ENCODE measurements at places on chromosomes 7 and 10.

- DNase-seq, result no peak
Observed at GRCh38 chr7:105461518-105461917, 60.6 kb downstream of the PUS7 start.

GRCh38 chr10:31304291-31304970 is 14.6 kb upstream of the ZEB1 start:
- no peak for DNase-seq

GRCh38 chr7:79478386-79478785 is 24.9 kb upstream of the MAGI2 start:
- no peak for DNase-seq

DNA sequence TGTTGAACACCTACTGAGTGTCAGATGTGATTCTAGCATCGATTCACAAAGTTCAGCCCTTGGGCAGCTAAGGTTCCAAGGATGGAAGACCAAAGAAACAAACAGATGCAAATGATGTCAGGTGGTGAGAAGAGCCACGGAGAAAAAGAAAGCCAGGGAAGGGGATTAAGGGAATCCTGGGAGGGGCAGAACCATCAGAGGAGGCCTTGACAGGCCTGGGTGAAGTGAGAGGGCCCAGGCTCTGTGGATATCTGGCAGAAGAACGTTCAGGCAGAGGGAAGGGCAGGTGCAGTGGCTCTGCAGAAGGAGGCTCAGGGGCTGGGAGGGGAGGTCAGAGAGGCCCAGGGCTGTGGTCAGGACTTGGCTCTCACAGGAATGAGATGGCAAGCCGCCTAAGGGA is 90.4 kb downstream of the C10orf105 start:
- no peak for DNase-seq

DNA sequence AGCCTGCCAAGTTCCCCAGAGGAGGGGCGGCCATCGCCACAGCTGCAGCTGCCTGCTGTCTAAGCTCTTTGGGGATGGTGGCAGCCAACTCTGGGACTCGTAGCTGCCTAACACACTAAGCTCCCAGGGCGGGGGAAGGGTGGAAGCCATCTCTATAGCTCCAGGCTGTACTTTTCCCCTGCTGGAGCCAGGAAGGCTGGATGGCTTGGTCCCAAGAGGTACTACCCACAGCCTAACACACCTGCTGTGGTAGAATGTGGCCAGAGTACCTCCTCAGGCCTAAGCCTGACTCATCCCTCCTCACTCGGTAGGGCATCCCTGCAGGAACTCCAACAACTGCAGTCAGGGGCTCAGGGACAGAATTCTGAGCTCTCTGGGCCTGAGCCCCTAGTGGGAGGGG is 151.7 kb upstream of the TAC1 start:
- no peak for DNase-seq

GRCh38 chr10:37734971-37735370 is 122.4 kb downstream of the ZNF248 start:
- DNase-seq, result no peak

DNA sequence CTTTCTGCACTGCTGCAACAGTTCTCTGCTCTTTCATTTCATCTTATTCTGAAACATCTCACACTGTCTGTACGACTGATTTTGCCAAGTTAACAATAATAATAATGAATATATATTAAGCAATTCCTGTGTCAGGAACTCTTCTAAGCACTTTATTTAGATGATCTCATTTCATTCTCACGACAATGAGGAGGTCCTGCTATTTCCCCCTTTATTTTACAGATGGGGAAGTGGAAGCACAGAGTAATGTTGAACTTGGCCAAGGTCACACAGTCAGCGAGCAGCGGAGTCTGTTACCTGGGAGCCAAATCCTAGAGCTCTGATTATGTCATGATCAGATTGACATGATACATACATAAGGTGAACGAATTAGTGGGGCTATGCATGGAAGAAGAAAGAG is 5.8 kb downstream of the MRC1 start:
- DNase-seq, result no peak

- no peak for DNase-seq
Observed at GRCh38 chr10:133079836-133080682, 7.7 kb upstream of the ADGRA1 start.

DNA sequence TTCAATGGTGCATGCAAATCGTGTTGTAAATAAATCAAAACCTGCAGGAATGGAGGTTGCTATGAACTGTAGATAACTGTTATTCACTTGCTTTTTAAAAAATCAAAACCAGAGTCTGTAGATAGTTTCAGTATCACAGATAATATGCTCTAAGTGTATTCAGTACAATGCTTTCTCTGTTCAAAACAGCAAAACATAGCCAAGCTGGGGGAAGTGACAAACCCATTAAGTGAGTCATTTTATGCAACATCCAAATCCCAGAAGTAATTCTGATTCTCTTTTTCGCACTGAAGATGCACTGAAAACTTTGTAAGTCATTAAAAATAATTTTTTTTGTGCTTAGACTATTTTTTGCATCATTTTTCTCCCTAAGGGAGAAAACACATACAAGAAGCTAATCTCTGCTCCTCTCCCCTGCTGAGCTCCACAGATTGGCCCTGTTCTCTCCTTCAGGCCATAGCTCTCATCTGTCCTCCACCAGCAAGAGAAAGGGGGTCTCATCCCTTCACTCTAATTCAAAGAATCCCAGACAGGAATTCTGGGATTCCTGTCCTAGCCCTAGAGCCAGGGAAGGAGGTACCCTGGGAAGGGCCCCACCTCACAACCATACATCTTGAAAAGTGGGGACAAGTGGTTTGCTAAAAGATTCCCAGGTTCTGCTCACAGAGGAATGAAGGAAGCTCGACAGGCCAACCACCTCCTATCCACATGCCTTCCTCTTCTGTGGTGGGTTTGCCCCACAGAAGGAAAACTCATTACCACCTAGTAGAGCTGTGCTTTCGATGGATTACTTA is 4.9 kb downstream of the PRTFDC1 start:
- no peak for DNase-seq

DNA sequence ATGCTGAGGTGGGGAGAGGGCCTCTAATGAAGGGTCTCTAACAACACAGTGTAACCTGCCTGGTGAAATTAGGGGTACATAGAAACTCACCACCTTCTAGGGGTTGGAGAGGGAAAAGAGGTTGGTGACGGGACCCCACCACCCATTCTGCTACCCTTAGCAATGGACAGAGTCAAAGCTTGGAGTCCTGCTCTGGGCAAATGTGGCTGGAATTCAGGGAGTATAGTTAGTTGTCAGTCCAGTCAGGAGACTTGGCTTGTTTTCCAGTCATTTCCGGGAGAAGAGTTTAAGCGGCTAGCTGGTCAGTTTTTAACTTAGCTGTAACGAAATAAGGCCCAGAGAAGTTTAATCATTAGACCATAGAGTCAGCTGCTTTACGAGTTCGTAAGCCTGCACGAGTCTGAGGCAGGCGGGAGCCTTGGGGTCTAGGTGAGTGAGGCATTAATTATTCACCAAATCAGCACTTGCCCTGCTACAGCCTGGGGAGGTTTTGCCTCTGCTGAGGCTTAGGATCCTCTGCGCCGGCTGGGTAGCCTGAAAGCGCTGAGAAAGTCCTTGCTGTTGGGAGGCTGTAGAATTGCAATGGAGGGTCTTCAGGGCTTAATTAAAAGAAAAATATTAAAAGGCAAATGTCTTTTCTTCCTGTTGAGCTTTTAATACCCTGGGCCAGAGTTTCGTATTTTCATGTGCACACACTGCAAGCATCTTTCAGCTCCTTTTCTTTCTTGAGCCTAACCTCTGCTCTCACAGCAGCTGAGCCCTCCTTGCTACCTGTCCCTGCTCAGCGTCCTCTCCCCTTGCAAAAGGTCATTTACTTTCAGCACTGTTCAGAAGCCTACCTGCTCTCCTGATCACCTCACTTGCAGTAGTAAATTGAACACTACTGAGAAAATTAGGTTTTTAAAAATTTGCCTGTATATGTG is 1.5 kb upstream of the LAMB1 start:
- no peak for DNase-seq

GRCh38 chr10:13308096-13308495 is 8.2 kb upstream of the PHYH start:
- DNase-seq, result no peak

DNA sequence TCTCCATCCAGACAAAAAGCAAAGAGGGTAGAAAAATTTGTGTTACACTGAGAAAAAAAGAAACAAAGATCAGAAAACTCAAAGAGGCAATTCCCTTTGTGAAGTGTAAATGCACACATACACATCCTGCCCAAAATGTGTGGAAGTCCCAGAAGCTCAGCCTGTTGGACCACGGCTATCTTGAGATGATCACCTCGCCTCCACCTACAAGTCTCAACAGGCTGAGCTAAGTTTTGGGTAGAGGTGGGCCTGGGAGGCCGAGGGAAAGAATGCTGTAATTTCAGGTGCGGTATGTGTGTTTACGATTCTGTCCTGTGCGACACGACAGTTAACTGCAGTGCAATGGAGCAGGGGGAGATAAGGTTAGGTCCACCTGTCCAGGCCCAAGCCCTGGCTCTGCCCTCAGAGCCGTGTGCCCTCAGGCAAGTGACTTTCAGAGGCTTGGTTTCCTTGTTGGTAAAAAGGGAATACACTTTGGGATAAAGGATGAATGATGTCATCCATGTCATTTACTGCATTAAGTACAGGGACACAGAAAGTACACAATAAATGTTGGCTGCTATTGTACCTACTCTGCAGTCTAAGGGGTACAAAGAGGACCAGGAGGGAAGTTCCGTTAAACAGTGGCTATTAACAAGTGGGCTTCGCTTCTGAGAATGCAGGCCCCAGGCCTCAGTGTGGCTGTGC is 67.3 kb downstream of the AFAP1L2 start:
- no peak for DNase-seq

DNA sequence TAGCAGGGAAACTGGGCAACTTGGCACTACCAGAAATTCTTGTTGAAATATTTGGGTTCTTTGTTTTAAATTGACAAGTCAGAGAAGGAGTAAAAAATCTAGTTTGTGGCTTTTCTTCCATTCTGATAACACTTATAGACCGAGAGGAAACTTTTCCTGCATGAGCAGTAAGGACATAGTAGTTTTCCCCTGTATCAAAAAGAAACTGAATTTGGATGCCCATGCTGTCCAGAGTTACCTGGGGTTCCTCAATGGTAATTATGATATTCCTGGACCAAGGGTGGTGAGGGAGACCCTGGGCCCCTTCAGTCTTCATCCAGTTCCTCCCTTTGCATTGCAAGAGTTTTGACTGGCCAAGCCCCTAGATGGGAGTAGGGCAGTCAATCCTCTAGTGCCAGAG is 19.9 kb upstream of the STEAP2 start:
- DNase-seq, result no peak

DNA sequence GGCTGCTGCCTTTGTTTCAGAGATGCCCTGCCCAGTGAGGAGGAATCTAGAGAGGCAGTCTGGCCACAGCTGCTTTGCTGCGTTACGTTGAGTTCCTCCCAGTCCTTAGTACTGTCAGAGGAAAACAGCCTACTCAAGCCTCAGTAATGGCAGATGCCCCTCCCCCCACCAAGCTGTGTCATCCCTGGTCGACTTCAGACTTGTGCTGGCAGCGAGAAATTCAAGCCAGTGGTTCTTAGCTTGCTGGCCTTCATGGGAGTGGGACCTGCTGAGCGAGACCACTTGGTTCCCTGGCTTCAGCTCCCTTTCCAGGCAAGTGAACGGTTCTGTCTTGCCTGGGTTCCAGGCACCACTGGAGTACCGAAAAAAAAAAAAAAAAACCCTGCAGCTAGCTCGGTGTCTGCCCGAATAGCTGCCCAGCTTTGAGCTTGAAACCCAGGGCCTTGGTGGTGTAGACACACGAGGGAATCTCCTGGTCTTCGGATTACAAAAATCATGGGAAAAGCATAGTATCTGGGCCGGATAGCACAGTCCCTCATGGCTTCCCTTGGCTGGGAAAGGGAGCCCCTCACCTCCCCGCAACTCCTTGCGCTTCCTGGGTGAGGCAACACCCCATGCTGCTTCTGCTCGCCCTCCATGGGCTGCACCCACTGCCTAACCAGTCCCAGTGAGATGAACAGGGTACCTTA is 9.1 kb downstream of the SDHAF3 start:
- DNase-seq, result no peak

DNA sequence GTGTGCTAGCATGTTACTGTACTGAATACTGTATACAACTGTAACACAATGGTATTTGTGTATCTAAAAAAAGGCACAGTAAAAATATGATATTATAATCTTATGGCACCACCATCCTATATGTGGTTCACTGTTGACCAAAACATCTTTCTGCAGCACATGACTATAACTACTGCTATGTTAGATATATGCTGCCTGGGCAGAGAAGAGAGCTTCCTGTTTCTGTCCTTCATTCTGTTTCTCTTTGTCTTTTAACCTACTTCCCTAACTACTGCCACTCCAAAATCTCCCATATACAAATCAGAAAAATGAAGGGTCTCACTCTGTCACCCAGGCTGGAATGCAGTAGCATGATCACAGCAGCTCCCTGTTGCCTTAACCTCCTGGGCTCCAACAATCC is 8.8 kb upstream of the FGL2 start:
- DNase-seq, result no peak

GRCh38 chr7:5143935-5144903 is 45.8 kb upstream of the WIPI2 start:
- DNase-seq, result no peak

GRCh38 chr10:60048091-60048501 is 141.7 kb upstream of the CCDC6 start:
- no peak for DNase-seq

- DNase-seq, result no peak
Observed at GRCh38 chr10:116269619-116270018, 3.4 kb downstream of the GFRA1 start.

GRCh38 chr7:119664601-119665000 is 608.4 kb upstream of the KCND2 start:
- DNase-seq, result no peak

DNA sequence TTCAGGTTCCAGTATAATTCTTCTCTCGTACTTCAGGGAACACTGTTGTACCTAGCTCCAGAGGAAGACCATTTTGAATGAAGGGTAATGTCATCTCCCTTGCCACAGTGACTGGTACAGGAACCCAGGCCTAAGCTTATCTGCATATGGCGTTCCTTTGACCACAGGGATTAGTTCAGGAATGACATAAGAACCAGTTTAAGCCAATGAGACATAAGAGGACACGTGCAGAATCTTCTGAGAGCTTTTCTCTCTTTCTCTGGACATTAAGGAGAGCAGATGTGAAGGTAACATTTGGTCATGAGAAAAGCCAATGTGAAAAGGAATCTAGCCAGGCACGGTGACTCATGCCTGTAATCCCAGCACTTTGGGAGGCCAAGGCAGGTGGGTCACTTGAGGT is 21.8 kb upstream of the HIBADH start:
- DNase-seq, result no peak

DNA sequence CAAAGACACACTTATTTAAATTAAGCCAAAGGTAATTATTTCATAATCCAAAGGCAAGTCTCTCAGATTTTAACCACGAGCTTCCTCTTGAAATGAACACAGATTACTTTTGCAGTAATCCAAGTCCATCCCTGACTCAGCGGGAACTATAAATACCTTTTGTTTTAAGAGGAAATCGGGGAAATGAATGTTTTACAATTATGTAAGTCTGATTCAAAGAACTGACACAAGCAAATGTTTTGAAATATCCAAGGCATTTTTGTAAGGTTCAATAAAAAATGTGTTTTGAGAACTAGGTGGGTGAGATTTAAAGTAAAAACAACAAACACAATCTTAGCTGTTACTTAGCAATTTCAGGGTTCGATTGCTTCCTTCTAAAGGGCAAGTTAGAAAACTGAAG is 179.8 kb upstream of the ASAH2 start:
- DNase-seq, result no peak

Data from right atrium auricular region (tissue), 2 donors.